ENCODE measurements at places on chromosomes 1 and 21.
A peak's percentile ranks its signal among the peaks of the same experiment; 100 is the strongest.

DNA sequence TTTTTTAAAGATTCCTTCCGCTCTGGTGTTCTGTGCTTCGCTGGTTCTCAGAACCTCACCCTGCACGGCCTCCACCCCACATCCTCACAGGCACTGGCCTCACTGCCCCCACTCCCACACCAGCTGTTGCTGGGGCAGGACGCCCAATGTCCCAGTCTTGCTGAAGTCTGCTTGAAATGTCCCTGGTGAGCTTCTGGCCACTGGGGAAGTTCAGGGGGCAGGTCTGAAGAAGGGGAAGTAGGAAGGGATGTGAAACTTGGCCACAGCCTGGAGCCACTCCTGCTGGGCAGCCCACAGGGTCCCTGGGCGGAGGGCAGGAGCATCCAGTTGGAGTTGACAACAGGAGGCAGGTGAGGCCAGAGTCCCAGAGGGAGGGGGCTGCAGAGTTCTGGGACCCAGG lies at the start of gene C1QA:
Gene C1QA, plus strand, starts transcription at position 276 of the 400 bp plus-strand sequence. CDS start 989 bp downstream, outside the sequence.
- no peak for DNase-seq

DNA sequence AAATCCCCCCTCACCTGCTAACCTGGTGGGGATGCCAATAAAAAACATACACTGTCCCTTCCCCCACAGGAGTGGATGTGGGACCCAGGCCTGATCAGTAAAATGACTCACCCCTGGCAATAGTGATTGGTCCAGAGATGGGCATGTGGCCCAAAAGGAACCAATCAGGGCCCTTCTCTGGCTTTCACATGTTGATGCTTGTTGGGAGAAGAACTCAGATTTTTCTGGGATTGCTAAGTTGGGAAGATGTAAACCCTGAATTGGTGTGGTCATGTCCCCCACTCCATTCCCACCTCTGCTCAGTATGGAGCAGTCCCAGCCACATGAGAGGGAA lies 43.6 kb upstream of the ACTL8 start:
- no peak for DNase-seq

DNA sequence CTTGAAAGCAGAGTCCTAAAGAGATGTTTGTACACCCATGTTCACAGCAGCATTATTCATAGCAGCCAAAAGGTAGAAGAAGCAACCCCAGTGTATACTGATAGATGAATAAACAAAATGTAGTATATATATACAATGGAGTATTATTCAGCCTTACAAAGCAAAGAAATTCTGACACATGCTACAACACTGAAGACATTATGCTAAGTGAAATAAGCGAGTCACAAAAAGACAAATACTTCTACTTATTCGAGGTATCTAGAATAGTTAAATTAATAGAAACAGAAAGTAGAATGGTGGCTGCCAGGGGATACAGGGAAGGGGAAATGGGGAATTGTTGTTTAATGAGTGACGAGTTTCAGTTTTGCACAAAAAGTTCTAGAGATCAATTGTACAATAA lies 23.5 kb downstream of the COP1 start:
- no peak for DNase-seq

GRCh38 chr1:118716775-118717174 lies 271.4 kb downstream of the TBX15 start:
- DNase-seq, result peak; percentile 21

Measured in GM23248 (cell line).